Myocyte (in vitro differentiated cells): ENCODE measurements at places on chromosomes 6 and 20.

- DNase-seq: peak; percentile 81
Measured at GRCh38 chr6:38215651-38216311, 396.3 kb downstream of the ZFAND3 start.

- no peak for DNase-seq
Measured at GRCh38 chr6:52820198-52820597, 16.6 kb upstream of the GSTA1 start.

- no peak for DNase-seq
Measured at GRCh38 chr20:16124911-16125776, 448.1 kb downstream of the KIF16B start.

DNA sequence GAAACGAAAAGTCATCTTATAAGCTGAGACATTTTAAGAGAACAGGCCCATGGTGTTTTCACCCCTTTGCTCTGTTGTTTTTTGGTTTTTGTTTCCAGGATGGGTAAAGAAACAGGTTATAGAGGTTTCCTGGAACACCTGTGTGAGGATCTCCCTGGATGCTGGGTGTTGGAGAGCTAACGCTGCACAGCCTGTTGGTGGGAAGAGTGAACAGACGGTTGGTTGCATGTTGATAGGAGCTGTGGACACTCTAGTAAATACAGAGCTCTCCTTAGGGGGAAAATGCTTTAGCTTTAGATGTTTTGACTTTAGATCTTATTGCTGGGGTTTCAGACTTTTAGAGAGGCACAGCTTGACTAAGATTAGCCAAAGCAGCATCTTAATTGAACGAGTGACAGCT lies 235.2 kb downstream of the SOX4 start:
- DNase-seq: no peak

DNA sequence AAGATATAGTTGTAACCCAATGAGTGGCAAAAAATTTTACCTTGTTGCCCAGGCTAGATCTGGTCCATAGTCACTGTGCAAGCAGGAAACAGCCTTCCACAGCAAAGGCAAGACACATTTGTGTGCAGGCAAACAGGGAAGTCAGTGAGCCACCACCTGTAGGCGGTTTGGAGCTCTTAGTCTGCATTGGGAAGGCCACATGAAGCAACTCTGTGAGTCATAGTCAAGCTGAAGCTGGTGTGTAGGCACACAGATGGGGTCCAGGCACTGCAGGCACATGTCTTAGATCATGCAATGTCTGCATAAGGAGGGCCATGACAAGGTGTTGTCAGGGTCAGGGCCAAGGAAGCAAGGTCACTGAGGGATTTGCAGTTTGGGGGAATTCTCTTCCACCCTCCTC lies 543.2 kb upstream of the EPHA7 start:
- no peak for DNase-seq

- no peak for DNase-seq
Measured at GRCh38 chr6:138719744-138720143, 53.8 kb upstream of the CCDC28A start.

GRCh38 chr6:153096031-153096430 lies 35.1 kb downstream of the RGS17 start:
- DNase-seq: peak; percentile 49

DNA sequence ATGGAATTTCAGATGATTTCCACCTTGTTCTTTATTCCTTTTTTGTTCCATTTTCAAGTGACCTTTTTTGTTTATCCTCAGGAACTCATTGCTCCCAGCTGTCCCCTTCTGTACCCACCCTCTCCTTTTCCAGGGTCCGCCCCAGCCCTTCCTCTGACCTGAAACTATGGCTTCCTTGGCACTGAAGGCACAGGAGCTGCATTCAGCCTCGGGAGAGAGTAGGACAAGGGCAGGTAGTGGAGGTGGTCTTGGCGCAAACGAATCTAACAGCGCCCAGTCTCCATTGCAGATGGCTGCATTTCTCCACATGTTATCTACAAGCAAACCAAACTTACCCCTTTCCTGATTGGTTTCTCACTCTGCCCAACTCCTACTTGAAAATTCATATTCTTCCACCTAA lies 8.8 kb upstream of the ULBP2 start:
- DNase-seq: no peak

- DNase-seq: no peak
Measured at GRCh38 chr20:24981790-24982189, 10.8 kb downstream of the APMAP start.

- no peak for DNase-seq
Measured at GRCh38 chr6:47307362-47308197, 2.1 kb downstream of the TNFRSF21 start.

DNA sequence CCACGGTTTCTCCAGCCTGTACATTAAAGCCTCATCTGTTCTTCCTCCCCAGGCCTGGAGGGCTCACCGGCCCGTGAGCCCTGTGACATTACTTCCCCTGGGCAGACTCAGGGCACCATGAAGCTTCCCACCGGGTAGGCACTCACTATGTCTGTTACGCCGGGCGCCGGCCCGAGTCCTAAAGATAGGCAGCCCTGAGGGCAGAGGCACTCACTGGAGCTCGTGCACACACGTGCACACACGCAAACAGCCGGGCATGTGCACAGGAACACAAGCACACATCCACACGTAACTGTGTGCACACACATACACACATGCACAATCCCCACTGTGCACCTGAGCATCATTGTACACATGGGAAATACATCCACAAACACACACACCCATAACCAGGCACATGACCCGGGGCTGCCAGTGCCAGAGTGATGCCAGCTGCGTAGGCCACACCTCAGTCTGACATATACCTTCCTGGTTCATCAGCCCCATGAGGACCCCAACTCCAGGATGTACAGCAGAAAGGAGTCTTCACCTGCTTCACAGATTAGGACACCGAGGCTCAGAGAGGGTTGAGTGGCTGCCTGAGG lies 83.7 kb downstream of the YTHDF1 start:
- no peak for DNase-seq

GRCh38 chr20:24934101-24934661 lies 14.9 kb upstream of the CST7 start:
- DNase-seq: no peak

DNA sequence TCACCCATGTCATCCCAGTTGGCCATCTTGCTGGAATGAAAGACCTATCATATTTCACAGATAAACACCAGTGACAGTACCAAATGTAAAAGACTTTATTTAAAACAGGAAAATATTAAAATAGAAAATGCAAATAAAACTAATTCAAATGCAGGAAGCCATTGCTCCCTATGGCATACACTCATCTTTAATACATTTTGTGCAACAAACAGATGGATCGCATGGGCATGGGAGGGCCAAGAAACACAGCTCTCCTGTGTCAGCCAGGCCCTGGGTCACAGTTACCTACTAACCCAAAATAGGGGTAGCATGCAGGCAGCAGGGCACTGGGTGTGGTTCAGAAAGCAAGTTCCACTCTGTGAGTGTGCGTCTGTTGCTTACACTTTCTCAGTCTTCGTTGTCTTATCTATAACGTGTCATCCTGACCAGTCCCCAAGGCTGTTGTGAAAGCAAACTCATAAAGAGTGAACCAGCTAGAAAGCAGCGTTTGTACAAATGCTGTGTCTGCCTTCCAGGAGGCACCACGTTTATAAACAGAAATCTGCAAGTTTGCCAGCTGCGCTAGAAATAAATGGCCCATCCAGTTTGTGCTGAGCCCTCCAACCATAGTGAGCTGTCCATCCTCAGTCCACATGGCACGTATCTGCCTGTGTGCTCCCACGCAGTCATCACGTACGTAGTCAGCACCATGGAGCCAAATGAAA lies 180.5 kb downstream of the SYNDIG1 start:
- no peak for DNase-seq

- no peak for DNase-seq
Measured at GRCh38 chr6:166561771-166562359, 24.6 kb downstream of the RAMACL start.

DNA sequence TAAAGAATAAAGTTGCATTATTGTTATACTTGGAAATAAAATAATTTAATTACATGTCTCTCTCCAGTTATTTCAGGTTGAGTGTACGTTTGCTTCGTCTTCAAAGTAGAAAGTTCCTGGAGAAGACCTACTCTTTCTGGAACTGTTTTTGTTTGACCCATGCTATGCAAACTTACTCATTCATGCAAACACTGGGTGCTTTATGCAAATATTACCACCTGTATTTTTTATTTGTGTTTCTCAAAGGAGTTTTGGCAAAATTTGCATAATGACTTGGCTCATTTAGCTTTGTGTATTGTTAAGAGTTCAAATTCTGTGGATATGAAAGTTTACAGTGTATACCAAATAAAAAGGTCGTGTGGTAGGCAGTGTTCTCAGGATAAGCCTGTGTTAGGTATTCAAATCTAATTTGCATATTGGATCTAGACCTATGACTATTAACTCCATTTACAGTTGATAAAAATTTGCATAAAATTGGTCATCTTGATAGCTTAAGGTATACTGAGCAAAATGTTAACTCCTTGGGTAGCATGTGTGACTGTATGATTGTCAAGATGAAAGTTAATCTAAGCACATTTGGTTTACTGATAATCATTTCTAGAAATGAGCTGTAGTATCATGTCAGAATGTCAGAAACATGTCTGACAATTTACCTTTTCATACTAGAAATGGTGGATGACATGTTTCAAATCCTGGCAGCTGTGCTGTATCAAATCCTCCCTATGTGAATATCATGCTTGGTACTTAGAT lies 65.2 kb downstream of the CDKAL1 start:
- DNase-seq: no peak

- no peak for DNase-seq
Measured at GRCh38 chr6:1657771-1658165, 48.1 kb downstream of the FOXC1 start.

DNA sequence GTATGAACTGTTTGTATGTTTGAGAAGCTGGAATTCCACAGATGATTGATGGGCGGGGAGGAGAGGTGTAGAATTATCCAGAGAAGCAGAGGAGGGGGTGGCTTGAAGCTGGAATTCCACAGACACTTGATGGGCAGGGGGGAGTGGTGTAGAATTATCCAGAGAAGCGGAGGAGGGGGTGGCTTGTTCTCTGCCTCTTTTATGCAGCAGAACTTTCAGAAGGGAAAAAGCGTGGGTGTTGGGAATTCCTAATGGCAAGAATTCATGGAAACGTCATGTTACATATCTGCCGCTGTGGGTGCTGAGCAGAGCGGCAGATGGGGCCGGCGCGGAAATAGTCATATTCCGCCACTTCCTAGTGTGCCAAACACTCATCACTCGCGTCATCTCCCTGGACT lies 167.9 kb upstream of the KCNG1 start:
- no peak for DNase-seq

DNA sequence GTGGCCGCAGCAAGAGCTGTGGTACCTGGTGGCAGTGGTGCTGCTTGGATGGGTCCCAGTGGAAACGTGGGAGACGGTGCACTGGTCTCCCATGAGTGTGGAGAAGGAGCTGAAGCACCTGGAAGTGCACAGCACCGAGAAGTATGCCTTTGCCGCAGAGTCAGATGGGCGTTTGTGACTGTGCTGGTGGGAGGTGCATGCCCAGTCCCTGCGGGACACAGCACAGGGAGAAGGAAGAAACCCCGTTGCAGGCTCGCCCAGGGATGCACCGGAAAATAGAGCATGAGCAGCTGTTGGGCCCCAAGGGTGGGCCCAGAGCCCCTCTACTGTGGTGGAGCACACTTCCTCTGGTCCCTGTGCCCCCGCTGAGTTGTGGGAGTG lies 19.3 kb upstream of the RGS17 start:
- DNase-seq: no peak

DNA sequence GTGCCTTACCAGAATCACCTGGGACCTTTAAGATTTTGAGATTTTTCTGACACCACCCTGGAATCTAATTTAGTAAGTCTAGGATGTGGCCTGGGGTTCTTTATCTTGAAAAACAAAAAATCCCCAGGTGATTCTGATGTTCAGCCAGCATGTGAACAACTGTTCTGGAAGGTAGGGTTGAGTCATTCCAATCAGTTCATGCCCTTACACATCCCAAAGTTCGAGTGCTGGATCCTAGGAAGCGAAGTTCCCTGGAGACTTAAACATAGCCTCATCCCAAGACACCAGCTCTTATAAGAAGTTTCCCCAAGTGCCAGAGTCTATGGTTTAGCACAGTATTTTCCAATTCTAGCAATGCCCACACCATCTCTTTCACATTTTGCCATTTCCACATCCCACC lies 6.3 kb upstream of the TSHZ2 start:
- DNase-seq: no peak

DNA sequence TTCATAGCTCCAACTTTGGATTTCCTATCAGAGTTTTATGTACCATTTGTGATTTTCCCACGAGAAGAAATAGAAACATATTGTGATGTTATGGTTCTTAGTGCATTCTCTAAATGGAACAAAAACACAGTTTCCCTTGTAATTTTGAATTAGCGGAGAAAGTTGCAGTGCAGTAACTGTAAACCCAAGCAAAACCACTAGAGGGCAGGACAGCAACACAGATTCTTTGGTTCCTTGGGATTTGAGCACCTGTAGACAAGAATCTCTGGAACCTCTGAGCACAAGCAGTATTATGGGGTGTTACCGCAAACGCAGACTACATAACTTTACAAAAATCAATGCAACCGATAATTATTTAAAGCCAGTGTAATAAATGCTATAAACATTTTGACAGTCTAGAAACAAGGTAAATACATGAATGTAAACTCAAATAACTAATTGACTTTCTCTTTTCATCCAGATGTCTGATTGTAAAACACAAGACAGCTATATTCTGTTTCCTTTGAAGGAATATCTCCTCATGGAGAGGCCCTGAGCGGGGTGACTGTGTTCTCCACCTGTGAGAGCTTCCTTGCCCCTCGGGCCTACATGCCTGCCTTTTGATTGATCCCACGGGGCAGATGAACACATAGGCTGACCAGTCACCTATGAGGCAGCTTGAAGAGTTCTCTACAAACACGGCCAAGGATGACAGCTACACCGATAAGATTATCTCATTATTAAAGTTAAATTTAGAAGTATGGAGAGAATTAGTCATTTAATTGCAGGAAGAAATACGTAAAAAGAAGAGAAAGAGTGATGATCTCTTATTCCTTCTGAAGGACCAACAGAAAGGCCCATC lies 67.5 kb upstream of the COL21A1 start:
- peak; percentile 42 for DNase-seq

DNA sequence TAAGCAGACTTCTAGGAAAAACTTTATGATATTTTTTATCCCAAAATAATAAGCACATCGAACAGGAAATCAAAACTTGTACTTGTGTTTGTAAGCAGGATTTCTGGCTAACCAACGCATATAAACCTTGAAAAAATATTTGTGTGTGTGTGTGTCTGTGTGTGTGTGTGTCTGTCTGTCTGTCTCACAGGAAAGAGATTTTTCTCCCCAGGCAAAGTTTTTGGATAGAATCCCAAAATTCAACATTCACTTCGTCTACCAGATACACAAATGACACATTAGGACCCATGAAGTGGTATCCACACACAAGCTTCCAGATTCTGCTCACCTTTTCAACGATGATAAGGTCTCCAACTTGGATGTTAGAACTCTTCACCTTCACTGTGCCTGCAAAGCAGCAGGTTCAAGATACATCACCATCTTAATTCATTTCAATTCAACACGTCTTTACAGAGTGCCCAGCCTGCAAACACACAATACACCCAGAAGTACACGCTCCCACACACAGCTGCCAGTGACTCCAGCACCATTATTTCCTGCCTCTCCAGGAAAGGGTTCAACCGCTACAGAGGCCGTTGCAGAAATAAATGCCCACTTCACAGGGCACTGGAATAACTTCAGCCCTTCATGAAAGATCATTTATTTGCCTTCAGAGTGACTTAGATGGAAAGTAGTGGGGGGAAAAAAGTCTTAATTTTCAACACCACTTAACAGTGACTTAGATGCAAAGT lies 70.9 kb downstream of the ATP9A start:
- DNase-seq: peak; percentile 9

- no peak for DNase-seq
Measured at GRCh38 chr6:16727996-16728395, 33.3 kb downstream of the ATXN1 start.
